ENCODE measurements at places on chromosomes 16 and 17.

DNA sequence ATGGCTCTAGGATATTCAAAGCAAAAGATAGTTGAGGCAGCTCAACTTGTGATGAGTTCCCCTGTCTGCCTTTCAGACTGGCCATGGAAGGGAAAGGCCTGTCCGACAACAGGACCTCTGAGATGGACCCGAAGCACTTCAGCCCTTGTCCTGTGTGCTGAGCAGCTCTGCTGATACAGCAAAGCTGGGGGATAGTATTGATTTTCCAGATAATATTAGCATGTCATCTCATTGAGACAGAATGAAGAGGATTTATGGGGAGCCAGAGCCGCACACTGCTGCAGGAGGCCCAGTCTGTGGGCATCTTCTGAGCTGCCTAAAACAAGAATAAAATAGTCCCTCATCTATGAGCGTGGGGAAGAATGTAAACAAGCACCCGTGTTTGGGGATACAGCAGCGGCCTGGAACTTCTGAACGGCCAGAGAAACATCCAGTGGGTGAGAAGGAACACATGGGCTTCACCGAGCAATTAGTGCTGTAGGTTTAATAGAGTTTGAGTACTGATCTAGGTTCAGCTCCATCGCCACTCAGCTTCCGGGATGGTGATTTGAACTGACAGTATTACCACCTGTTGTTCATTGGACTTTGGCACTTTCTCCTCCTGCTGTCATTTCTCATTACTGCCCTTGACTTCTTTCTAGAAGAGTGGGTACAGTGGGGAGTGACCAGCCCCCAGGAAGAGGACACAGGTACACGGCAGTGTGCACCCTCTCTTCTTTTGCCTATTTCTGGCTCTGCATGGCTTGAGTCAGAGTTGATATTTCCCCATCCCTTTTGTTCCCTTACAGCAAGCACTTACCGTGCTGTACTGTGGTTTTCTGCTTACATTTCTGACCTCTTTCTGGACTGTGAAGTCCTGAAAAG lies 96.5 kb upstream of the TBX2 start:
- DNase-seq, result no peak

DNA sequence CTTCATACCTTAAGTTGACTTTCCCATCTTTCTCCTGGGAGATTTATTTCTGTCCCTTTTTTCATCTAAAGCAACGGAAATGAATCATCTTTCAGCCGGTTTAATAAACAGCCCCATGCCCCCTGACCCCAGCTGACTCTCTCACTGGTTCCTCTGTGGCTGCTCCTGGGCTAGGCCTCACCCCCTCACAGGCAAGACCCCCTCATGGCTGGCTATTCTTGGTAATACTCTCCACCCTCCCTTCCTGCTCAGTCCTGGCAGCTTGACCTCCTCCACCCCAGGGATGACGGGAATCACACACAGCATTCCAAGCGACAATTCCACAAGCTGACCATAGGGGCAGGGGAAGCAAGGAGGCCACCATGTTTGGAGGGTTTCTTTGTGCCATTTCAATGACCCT lies 1.5 kb upstream of the ADAP2 start:
- DNase-seq, result peak; percentile 30

DNA sequence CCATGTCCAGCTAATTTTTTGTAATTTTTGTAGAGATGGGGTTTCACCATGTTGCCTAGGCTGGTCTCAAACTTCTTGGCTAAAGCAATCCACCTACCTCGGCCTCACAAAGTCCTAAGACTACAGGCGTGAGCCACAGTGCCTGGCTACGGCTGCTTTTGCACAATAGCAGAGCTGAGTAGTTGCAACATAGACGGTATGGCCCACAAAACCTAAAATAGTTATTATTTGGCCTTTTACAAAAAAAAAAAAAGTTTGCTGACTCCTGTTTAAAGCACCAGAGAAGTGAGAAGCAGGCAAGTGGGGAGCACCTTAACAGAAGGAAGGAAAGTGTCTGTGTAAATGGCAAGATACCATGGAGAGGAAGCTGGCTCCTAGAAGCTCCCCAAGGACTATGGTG lies 5.3 kb upstream of the HSF5 start:
- DNase-seq, result no peak

DNA sequence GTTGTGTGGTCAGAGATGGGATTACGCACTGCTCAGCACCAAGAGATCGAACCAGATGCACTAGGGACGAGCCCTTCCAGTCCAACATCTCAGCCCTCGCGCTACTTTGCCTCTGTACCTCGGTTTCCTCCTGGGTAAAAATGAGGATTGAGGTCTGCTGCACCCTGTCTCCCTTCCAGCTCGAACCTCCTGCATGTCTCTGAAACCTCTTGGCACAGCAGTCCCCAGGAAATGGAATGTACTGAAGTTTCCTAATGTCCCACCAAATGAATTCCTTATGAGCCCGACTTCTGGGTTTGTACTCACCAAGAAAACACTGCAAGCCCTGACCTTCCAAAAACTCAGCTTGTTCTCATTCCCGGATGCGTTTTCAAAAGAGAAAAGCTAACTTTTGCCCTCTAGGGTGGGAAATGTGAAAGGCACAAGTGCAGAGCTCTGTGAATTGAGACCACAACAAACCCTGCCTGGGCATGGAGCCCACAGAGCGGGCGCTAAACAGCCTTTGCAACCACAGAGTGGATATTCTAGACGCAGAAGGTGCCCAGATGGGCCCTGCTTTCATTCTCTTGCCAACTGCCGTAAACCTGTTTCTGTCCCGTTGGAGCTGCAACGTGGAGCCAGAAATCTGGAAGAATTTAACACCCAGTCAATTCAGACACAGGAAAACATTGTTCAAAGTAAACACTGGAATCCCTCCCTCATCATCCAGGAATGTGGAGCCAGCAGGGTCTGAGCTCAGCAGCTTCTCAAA lies 10.3 kb downstream of the CDRT4 start:
- DNase-seq, result no peak

DNA sequence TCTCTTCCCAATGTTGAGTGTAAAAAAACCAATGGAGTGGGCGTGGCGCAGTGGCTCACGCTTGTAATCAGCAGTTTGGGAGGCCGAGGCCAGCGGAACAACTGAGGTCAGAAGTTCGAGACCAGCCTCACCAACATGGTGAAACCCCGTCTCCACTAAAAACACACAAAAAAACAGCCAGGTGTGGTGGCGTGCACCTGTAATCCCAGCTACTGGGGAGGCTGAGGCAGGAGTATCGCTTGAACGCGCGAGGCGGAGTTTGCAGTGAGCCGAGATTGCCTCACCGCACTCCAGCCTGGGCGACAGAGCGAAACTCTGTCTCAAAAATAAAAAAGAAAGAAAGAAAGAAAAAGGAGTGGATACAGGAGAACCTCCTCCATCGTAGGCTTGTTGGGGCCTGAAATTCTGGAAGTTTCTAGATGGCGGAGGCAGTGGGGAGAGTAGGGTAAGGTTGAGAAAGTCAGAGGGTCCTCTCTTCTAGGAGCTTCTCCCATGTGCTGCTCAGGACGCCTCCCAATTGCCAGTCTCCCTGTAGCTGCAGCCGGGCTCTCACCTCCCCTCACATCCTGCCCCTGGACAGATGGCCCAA lies 709 bp upstream of the ZNF764 start:
- no peak for DNase-seq

- no peak for DNase-seq
Observed at GRCh38 chr16:62596584-62596983, 560.3 kb upstream of the CDH8 start.

DNA sequence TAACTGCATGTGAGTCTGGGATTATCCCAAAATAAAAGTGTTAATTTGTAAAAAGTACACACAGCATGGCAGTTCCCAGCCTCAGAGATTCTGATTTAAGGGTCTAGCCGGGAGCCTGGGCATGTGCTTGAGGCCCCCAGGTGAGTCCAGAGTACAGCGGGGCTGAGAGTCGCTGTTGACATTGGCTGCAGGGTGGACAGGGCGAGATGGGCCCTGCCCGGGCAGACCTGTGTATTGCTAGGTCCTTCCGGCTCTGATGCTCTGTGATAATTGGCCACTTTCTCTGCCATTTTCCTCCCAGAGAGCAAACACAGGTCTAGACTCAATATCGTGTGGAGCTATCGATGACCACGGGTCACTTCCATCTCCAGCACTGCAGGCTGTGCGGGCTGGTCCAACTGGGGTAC lies 73.6 kb downstream of the ABCC6 start:
- no peak for DNase-seq

DNA sequence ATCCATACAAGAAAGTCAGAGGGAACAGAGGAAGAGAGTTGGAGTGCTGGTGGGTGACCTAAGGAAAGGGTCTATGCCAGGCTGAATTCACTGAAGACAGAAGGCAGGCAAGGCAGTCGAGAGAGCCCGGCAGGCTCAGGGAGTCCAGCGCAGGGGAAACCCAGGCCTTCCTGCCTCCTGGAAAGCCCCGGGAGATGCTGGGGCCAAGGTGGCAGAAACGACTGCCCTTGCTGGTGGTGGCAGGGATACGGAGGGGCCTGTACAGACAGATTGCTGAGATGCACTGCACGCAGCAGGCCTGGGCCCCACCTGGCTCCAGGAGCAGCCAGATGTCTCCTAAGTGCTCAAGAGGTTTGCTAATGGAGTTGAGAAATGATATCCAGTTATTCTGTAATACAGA lies 59.8 kb downstream of the GTF3C1 start:
- no peak for DNase-seq

DNA sequence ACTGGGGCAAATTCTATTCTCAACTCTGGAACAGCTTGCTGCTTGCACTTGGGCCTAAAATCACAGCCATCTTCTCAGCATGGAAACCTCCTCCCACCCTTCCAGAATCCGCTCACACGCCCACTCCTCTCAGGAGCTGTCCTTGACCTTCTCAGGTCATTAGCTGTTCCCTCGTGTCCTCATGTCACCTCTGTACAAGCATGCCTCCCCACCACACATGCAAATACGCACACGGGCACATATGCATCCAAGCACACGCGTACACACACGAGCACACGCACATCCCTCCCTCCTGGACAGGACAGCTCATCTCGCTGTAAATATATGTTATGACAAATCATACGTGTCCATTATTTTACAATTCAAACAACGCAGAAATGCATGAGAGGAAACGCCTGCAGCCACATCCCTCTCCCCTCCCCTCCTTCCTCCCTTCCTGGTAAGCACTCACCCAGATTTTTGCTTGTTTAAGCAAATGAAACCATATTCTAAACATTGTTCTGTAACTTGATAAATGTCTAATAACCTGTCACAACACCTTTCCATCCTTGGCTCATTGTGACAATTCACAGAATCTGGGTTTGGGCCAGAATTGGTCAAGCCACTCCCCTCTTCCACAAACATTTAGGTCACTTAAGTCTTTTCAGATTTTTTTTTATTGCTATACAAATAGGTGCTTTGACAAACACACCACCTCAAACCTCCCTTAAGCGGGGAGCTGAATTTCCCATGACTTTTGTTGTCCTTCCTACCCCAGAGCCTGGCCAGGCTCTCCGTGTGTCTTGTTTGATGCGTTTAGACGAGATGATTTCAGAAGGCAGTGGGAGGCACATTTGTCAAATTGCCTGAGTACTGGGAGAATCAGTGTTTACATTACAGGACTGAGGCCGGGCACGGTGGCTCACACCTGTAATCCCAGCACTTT lies 41.7 kb downstream of the DNAH17 start:
- no peak for DNase-seq

Data from frontal cortex (tissue), 4 donors.